Progenitor cell of endocrine pancreas (in vitro differentiated cells): ENCODE measurements at places on chromosomes 3 and 15. TPM values are rescaled to one million over a fixed set of nuclear protein-coding genes. Genes with fewer than 3 reads are reported as not detected.

The RTP1 gene
- total RNA-seq, result not detected in 2 replicates

- no peak for DNase-seq
- no peak overlapping the region for H3K27ac ChIP-seq
- H3K36me3 ChIP-seq, result no peaks in the 10 kb centered on the region
- H3K27me3 ChIP-seq, result peaks cover 2% of the 10 kb centered on the region
Measured at GRCh38 chr3:145889730-145890129, 271.3 kb downstream of the PLOD2 start.

- no peaks in the 10 kb centered on the region for H3K36me3 ChIP-seq
- no peak overlapping the region for H3K27ac ChIP-seq
- no peaks in the 10 kb centered on the region for H3K27me3 ChIP-seq
- H3K4me3 ChIP-seq, result no peak overlapping the region
- no peak for DNase-seq
- peaks cover 2% of the 10 kb centered on the region for H3K4me1 ChIP-seq
Measured at GRCh38 chr3:138849222-138849940, 14.7 kb upstream of the PIK3CB start.

- H3K36me3 ChIP-seq, result peaks cover 2% of the 10 kb centered on the region
- H3K27ac ChIP-seq, result no peak overlapping the region
- no peak for DNase-seq
- no peaks in the 10 kb centered on the region for H3K27me3 ChIP-seq
- no peak overlapping the region for H3K4me3 ChIP-seq
Measured at GRCh38 chr15:34271493-34271892, 46.7 kb downstream of the EMC4 start.

The CDC25A gene
- 20.5 and 24.5 TPM in 2 replicates for total RNA-seq

DNA sequence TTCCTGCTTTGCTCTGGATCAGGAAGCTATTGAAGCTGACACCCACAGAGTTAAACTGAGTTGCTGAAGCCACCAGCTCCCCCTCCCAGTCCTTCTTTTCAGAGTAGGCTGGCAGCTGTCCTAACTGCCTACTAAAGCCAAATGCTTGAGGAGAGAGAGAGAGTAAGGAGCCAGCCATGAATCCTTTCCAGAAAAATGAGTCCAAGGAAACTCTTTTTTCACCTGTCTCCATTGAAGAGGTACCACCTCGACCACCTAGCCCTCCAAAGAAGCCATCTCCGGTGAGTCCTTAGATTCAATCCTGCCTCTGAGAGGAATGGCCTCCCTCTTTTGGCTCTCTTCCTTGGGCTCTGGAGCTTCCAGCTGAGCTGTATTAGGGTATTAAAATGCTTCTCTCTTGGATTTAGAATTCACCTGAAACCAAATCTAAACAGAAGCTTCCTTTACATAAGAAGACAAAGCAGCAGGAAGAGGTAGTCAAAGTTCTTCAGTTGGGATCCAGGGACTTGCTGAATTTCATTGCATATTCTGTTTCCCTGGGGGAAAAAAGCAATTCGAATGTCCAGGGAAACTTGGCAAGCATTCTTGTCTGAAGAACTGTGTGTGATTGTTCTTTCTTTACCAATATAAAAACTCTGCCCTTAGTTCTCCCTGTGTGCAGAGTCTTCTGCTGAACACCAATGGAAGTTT lies at the start of gene SLC15A2:
SLC15A2 (plus strand) TSS at position 101 of the 690 bp plus-strand sequence; CDS start at position 177, 76 bp downstream.
- H3K4me3 ChIP-seq, result no peak within 1 kb of the TSS
- H3K27ac ChIP-seq, result peak within 1 kb of the TSS; percentile 74
- peaks cover 2% of the 10 kb centered on the region for H3K36me3 ChIP-seq
- no peaks in the 10 kb centered on the region for H3K27me3 ChIP-seq
- H3K4me1 ChIP-seq, result peaks cover 14% of the 10 kb centered on the region

DNA sequence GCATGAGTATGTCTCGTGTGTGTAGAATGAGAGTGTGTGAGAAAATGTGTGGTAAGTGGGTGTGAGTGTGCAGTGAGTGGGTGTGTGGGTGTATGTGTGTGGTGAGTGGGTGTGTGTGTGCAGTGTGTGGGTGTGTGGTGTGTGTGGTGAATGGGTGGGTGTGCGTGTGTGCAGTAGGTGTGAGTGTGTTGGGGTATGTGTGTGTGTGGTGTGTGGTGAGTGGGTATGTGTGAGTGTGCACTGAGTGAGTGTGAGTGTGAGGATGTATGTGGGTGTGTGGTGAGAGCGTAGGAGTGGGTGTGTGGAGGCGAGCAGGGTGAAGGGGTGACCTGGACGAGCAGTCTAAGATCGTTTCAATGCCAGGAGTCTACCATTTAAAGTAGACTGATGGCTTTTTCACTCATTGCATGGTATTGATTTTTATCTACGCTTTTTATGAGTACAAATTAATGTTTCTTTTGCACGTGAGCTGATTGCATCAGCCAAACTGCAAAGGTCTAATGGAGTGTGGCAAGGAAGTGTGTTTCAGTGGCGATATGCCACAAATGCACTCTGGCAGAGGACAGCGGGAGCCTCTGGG lies 1.6 kb upstream of the CPN2 start:
- no peak overlapping the region for H3K27ac ChIP-seq
- DNase-seq, result no peak
- H3K36me3 ChIP-seq, result no peaks in the 10 kb centered on the region
- H3K4me3 ChIP-seq, result no peak overlapping the region

The KLHL6 gene
- 0.12 TPM in 1 of 2 replicates, not detected in the other for total RNA-seq
